ENCODE measurements at places on chromosomes 3 and 15.

DNA sequence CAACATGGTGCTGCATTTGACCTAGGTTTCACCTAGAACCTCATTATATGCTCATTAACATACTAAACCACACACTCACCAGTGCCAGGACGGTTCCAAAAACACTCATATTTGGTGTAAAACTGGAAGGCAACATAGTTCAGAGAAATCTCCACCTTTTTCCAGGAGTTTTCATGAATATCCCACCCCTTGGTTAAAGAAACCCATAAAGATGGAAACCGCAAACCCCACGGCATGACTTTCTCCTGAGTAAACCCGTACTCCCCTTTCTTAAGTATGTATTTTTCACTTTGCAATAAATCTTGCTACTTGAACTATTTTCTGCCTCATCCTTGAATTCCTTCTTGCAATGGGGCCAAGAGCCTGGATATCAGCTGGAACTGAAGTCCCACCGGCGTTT, 379.3 kb downstream of the MAGI1 start:
- DNase-seq, result no peak

DNA sequence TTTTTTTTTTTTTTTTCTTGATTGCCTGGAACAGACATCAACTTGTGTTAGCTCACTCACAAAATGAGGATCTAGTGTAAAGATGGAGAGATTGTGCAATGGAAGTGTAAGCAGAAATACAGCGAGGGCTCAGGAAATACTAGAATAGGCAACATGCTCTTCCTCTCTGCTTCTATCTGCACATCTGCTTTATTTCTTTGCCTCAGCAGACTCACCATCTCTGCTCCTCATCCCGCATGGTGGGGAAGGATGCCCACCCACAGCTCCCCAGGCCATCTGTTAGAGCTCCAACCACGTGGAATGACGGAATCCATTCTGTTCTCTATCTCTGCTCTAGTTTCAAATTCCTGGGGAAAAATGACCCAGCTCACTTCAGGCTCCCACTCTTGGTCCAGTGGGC, 128.0 kb upstream of the ADAMTS9 start:
- no peak for DNase-seq

- no peak for DNase-seq
Measured at GRCh38 chr3:142947352-142947751, 16.1 kb downstream of the PAQR9 start.

- DNase-seq, result no peak
Measured at GRCh38 chr3:181932039-181932438, 220.3 kb downstream of the SOX2 start.

GRCh38 chr3:187850258-187850921, 105.1 kb upstream of the BCL6 start:
- no peak for DNase-seq

DNA sequence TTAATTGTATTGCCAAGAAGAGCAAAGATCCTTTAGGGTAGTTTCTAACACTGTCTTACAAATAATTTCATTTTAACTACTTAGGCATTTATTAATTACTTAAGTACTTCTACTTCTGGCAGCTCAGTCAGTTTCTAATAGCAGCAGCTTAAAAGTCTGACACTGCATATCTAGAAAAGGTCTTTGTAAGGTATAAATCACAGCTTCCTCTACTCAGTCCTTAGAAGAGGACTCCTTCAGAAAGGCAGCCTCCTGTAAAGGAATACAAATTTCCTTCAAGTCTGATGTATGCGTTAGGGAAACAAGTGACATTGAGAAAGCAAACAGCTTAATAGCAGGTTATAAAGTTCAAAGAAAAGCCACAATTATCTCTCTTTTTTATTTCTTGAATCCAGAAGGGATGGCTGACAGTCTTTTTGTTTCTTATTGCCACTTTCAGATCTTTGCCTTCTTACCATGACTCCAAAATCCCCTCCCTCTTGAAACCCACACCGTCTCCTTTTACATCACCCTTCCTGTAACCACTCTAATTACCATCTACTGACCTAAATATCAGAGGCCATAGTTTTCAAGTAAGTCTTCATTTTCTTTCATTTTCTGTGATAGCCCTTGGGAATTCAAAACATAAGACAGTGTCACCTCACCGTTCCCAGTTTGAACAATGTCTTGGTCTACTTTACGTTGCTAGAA, 109.5 kb downstream of the CGGBP1 start:
- DNase-seq, result no peak

DNA sequence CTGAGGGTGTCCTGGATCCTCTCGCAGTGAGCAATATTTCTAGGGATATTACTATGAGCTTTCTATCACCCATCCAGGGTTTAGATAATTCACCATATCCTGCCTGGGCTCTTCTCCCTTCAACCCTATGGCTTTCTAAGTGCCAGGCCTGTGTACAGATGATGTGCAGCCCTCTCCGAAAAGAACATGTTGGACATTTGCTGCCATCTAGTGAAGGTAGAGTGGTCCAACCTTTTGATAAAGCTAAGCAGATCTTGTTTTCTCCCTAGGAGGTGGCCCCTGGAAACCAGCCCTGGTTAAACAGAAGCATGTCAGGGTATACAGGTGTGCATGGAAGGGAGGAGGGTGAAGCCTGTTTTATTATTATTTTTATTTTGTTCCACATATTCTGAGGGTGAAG, 27.9 kb upstream of the SCN10A start:
- no peak for DNase-seq

- no peak for DNase-seq
Measured at GRCh38 chr3:139588450-139588849, 48.9 kb upstream of the RBP1 start.
